Activated T-cell treated with anti-CD3 and anti-CD28 coated beads for 4 hours (primary cell): ENCODE measurements at places on chromosomes 5 and 9.
A peak's percentile ranks its signal among the peaks of the same experiment; 100 is the strongest.

GRCh38 chr5:143559586-143560109, 156.2 kb upstream of the NR3C1 start:
- DNase-seq, result no peak

- no peak for DNase-seq
Observed at GRCh38 chr5:158998793-158999325, 100.9 kb downstream of the EBF1 start.

DNA sequence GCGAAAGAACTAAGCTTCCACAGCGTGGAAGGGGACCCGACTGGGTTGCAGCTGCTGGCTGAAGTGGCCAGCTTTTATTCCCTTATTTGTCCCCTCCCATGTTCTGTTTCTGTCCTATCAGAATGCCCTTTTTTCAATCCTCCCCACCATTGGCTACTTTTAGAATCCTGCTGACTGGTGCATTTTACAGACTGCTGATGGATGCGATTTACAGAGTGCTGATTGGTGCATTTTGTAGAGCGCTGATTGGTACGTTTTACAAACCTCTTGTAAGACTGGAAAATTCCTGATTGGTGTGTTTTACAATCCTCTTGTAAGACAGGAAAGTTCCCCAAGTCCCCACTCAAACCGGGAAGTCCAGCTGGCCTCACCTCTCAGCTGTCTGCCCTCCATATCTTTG, 50.7 kb downstream of the KLF9 start:
- DNase-seq, result no peak

- no peak for DNase-seq
Observed at GRCh38 chr5:52893105-52893504, 96.0 kb upstream of the ITGA2 start.

DNA sequence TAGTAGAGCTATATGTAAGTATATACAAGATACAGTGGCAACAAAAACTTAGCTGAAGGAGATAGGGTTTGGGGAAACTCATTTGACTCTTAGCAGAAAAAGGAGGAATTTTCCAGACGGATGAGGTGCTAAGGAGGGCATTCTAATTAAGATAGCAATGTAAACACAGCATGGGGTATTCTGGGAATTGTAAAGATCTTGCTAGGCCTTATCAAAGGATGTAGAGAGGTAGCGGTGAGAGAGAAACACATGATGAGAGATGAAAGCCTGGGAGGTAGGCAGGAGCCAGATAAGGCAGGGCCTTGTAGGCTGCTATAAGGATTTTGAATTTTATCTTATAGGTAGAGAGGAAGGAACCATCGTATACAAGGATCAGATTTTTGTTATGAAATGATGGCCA, 106.6 kb upstream of the KCNN2 start:
- DNase-seq, result no peak

GRCh38 chr9:97437051-97437600, 25.2 kb downstream of the TDRD7 start:
- DNase-seq, result no peak

DNA sequence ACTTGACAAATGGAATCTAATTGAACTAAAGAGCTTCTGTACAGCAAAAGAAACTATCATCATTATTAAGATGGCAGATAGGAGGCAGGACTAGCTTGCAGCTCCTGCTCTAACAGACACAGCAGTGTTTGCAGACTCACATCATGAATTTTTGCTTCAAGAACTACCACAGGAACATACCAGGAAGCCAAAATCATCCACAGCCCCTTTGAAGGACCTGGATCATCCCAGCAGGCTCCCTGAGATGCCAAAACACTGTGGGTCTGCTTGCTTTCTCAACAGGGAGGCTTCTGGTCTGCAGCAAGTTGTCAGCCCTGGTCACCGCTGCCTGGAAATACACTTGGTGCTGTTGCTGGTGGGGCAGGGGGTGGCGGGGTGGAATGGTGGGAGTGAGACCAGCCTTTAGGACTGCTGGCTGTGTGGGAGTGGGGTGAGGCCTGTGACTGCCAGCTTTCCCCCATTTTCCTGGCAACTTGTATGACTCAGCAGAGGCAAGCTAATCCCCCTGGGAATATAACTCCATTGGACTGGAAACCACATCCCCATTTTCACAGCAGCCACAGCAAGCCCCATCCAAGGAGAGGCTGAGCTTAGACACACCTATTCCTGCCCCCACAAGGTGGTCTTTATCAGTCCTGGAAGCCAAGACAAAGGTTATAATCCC, 533.8 kb upstream of the CYLC2 start:
- no peak for DNase-seq

- DNase-seq, result no peak
Observed at GRCh38 chr9:99778308-99778707, 43.4 kb upstream of the NR4A3 start.

DNA sequence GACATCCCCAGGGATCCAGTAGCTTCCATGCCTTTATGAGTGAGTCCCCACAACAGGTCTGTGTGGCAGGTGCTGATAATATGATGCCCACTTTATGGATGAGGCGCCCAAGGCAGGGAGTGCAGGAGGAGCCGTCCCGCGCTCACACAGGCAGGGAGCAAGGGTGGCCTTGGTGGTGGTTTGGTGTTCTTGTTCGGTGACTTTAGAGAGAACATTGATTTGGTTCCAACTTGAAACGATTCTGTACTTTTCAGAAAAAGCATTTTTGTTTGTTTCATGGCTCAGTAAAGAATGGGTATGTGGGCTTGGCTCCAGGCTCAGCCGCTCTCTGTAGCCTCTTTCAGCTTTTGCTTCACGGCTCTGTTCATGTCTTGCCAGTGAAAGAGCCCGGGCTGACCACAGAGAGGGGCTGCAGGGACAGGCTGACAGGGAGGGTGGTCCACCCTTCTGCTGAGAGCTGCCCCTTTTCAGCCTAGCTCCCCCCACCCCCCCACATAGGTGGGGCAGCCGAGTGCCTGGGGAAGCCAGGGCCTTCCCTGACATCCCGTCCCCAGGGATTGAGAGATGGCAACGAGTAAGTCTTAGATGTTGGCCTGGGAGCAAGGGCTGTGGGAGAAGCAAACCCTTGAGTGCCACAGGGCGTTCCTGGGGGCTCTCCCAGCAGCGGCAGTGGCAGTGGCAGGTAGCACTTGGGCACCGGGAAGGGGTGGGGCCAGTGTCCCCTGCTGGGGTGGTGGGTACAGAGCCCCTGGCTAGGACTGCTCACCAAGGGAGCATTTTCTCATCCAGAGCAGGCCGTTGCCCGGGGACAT, 28.0 kb downstream of the NCS1 start:
- DNase-seq, result no peak

DNA sequence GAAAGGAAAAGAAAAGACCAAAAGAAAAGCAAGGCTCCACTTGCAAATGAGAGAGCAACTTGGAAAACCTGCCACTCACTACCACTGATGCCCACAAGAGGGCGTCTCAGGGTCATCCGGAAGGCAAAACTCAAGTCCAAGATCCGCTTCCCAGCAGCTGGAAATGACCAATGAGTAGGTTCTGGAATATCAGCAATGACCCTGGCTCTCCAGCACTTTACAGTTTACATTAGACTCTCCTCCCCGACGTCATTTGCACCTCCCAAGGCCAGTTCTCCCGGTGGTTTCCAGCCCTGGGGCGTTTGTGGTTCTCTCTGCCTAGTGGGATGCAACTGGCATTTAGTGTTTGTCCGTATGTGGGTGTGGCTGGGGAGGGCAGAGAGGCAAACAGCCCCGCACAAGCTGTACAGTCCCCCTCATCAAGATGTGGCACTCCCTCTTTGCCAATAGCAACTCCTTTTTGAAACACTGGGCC, 193.8 kb upstream of the ZNF618 start:
- DNase-seq, result peak; percentile 21

DNA sequence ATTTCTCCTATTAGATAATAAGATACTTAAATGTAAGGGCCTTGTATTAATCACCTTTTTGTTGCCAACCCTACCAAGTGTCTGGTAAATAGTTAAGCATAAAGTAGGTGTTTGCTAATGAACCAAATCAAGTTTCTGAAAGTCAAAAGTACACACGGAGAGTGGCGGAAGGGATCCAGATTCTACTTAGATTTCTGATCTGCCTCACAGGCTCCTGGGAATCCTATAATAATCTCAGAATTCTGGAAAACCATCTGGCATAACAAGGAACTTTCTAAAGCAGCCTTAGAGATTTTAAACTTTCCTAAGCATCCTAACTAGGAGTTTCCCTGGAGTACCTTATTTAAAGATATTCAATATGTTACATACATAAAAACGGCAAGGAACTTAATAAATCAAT, 363.2 kb upstream of the SMC2 start:
- no peak for DNase-seq

DNA sequence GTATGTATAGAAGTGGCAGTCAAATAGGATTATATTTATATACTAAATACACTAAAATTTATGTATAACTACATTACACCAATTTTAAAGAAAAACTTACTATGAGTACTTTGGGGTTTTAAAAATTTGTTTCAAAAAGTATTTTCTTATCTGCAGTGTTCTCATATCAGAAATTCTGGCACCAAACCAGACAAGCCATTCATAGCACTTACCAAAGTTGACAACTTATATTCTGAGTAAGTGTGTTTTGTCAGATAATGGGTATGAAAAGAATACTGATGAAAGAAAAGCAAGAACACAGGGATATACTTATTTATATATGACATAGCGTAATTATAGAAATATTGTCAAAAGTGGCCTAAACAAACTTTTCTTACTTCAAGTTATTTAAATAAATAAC, 67.5 kb downstream of the SPEF2 start:
- DNase-seq, result no peak

- DNase-seq, result no peak
Observed at GRCh38 chr5:4628645-4629385, 511.3 kb upstream of the ADAMTS16 start.

DNA sequence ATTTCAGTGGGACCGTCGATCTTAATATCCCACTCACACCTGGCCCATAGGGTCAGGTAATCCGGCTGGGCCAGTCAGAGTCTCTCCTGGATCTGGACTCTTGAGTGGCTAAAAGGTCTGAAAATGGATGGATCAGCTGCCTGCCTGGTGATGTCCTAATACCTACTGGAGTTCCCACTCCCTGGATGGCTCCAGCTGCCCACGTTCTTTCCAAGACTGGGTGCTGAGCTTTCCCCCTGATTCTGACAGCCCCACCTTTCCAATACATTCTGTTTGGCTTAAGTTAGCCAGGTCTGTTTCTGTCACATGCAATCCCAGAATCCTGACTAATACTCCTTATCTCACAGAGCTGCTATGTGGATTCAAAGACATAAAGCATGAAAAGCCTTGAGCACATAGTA, 10.2 kb downstream of the SH3PXD2B start:
- DNase-seq, result no peak
